Fibroblast of upper back skin (primary cell): ENCODE measurements at places on chromosomes 6 and 20.

DNA sequence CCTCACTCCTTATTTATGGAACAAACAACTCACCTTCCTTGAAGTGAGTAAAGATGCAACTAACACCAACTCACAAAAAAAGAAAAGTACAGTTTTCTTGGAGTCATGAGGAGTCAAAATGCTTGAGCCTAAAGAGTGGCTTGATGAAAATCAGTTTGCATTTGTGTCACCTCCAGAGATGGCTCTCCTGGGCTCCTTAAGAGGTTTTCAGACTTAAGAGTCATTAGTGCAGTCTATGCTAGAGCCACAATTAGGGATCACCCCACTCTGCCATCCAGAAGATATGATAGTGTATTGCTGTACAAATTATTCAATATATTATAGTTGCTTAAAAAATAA, 11.9 kb upstream of the SNX9 start:
- DNase-seq: no peak

GRCh38 chr6:17957904-17958620, 29.4 kb downstream of the KIF13A start:
- no peak for DNase-seq

- DNase-seq: no peak
Measured at GRCh38 chr20:19935842-19936241, 81.3 kb upstream of the NAA20 start.

DNA sequence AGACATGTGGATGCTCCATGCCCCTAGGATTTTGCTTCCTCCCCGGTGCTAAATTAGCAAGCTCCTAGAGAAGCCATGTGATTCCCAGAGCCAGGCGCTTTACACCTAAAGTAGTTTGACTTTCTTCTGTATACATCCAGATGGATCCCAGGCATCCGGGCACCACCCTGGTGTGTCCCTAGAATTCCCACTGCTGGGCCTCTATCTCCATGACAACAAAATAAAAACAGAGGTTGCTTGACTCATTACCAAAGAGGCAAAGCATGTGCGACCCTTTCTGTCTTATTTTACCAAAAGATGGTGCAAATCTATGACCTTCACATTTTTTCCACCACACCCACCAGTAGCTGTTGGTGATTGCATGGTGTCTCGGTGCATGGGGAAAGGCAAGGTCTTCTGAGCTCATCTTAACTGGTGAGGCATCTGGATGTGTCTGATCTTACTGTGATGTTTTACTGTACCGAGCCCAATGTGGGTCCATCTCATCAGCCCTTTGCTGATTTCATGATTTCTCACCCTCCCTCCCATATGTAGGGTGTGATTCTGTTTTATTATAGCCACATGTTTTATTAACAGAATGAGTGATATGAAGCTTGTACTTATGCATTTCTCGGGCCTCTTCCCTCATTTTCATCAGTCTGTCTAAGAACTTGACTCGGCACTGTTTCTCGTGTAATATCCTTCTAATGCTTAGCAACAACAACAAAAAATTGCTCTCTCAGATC, 27.4 kb upstream of the VAPB start:
- peak; percentile 55 for DNase-seq
